ENCODE measurements at places on chromosomes 7 and 10.

- DNase-seq, result peak; percentile 68
These were observed 382.5 kb upstream of the KIAA1217 start for GRCh38 chr10:23826421-23826820.

DNA sequence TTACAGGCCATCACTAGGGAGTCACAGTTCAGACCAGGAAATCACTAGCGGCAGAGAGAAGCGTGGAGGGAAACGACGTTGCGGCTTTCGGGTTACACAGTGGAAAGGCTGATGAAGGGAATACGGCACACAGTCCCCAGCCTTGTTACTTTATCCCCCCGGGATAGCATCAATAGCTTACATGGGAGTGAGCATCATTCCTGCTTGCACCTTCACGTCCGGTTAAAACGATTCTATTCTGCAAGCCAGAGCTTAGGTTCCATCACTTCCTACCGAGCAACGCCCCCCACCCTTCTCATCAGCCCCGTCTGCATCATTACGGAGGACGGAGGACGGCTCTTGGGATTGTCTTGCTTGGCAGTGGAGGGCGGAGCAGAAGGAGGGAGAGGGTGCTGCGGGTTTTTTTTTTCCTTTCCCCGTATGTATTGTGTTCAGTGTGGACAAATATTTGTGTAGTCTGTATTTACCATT, 124.9 kb downstream of the CLEC2L start:
- DNase-seq, result no peak

- DNase-seq, result no peak
These were observed 34.7 kb upstream of the MYL10 start for GRCh38 chr7:101663747-101664146.

DNA sequence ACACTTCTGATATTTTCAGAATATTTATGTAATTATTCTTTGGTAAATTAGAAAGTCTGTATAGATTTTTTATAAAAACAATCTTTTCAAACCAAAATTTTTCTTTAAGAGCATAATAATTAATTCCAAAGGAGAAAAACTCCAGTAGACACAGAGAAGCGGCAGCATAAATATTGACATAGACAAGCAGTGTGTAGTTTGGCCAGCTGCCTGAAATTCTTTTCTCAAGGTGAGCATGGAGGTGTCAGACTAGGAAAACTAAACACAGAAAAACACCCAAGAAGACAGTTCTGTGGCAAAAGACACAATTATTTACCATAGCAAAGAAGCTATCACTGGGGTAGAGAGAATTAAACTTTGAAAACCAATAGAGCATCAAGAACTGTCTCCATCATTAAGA, 82.4 kb downstream of the KLF6 start:
- no peak for DNase-seq

GRCh38 chr7:51067757-51068156, 248.9 kb downstream of the COBL start:
- peak; percentile 58 for DNase-seq

Measured in RKO (cell line).